Hepatocyte (in vitro differentiated cells): ENCODE measurements at places on chromosomes 13 and 19.

DNA sequence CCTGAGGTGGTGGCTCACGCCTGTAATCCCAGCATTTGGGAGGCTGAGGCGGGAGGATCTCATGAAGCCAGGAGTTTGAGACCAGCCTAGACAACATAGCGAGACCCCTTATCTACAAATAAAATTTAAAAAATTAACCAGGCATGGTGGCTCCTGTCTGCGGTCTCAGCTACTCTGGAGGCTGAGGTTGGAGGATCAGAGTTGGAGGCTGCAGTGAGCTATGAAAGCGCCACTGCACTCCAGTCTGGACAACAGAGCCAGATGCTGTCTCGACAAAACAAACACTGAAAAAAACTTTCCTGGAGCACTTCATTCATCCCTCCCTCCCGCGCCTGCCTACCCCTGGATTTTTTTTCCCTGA lies 665 bp upstream of the ATG4D start:
- no peaks in the 10 kb centered on the region for H3K36me3 ChIP-seq

DNA sequence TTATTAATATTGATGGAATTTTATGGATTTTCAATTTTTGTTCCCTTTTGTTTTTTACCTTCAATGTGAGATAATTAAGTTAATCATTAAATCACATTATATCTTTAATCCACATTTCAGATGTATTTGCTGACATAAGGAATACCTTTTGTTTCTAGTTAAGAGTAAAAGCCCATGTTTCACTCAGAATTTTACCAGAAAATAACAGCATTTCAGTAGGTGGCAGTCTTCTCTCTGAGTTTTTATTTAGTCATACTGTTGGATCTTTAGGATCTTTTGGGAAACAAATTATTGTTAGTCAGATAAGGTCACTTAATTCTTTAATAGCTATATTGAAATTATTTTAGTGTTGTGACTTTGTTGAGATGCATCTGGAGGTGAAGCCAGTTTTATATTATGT lies 67.9 kb downstream of the NDFIP2 start:
- H3K27ac ChIP-seq: no peak overlapping the region
- H3K4me1 ChIP-seq: no peaks in the 10 kb centered on the region
- H3K27me3 ChIP-seq: no peaks in the 10 kb centered on the region

GRCh38 chr13:40074338-40074737 lies 418.9 kb downstream of the COG6 start:
- DNase-seq: no peak
- H3K27ac ChIP-seq: no peak overlapping the region
- H3K4me1 ChIP-seq: no peaks in the 10 kb centered on the region
- no peaks in the 10 kb centered on the region for H3K36me3 ChIP-seq
- H3K27me3 ChIP-seq: no peaks in the 10 kb centered on the region
- no peak overlapping the region for H3K4me3 ChIP-seq

- no peaks in the 10 kb centered on the region for H3K4me1 ChIP-seq
- no peak within 1 kb of the TSS for H3K4me3 ChIP-seq
- H3K27ac ChIP-seq: no peak within 1 kb of the TSS
- peak; percentile 46 for DNase-seq
- peaks cover 47% of the 10 kb centered on the region for H3K27me3 ChIP-seq
- H3K36me3 ChIP-seq: no peaks in the 10 kb centered on the region
Measured at GRCh38 chr19:3868770-3869456, at the start of gene ZFR2. ZFR2 (minus strand) TSS chr19:3869038; CDS start chr19:3869017, 21 bp downstream.
